ENCODE measurements at places on chromosomes 7 and 10.

- peak; percentile 70 for DNase-seq
Measured at GRCh38 chr10:69352569-69353264, 64.0 kb downstream of the TACR2 start.

DNA sequence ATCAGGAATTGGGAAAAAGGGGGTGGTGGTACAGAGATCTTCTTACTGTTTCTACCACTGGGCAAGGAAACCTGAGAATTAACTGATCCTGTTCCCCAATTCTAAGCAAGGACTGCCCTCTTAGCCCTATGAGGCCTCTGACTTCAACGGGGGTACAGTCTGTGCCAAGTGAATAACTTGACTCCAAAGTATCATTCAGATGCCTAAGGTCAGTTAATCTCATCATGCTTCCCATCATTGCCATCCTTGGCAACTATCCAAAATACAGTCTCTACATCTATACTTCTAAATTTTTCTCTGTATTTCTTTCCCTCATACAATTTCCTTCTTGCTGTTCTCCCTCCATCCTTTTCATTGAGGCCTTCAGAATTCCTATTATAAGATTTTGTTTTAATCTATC, 10.5 kb downstream of the PPP3CB start:
- DNase-seq, result no peak

- DNase-seq, result no peak
Measured at GRCh38 chr7:117963264-117964197, 90.3 kb upstream of the CTTNBP2 start.

GRCh38 chr10:62056698-62057097, 155.2 kb downstream of the ARID5B start:
- DNase-seq, result peak; percentile 50

GRCh38 chr7:137818036-137818435, 28.7 kb downstream of the DGKI start:
- peak; percentile 14 for DNase-seq

DNA sequence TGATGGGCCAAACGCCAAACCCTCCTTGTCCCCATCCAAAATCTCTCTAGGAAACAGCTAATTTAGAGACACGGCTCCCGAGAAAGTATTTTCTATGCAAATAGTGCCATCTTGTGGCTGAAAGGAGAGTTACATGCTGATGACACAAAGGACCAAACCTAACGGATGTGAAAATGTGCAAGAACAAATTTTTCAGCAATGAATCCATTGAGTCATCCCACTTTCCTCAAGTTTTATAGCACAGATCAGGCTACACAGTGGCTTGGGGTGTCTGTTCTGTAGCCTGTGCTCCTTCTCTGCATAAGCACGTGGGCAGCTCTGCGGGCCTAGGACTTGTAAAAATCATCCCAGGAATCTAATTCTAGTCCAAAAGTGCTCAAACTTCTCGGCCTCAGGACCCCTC, 154.8 kb upstream of the PRR15 start:
- DNase-seq, result peak; percentile 46

DNA sequence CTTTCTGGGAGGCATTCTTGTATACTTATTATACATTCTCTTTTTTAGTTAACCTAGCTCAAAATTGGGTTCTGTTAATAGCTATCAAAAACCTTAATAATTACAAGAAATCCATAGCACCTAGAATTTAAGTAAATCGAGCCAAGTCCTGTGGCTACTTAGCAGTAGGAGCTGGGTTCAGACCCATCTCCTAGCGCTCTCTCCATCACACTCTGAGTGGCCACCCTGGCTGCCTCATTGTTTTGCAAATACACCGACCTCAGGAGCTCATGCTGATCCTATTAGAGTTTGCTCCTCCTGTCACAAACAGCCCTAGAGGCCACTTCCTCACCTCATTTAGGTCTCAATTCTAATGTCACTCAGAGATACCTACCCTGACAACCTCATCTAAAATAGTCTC, 46.2 kb upstream of the OSBPL3 start:
- DNase-seq, result no peak

DNA sequence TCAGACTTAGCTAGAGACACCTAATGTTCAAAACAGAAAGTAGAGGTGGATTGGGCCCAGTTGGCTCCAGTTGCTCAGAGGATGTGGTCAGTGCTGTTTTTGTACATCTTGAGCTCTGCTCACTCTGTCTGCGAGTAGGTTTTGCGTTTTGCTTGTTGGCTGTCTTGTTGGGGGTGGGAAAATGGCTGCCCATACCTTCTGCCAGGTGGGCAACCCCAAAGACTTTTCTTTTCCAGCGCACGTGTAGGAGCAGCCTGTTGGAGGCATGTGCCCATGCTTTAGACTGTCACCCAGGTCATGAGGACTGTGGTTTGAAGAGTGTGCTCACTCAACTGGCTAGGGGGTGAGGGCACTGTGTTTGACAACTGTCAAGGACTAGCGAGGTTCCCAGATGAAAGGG, 73.9 kb downstream of the KAT6B start:
- DNase-seq, result no peak

GRCh38 chr10:99467236-99467999, 37.0 kb upstream of the GOT1 start:
- DNase-seq, result no peak

DNA sequence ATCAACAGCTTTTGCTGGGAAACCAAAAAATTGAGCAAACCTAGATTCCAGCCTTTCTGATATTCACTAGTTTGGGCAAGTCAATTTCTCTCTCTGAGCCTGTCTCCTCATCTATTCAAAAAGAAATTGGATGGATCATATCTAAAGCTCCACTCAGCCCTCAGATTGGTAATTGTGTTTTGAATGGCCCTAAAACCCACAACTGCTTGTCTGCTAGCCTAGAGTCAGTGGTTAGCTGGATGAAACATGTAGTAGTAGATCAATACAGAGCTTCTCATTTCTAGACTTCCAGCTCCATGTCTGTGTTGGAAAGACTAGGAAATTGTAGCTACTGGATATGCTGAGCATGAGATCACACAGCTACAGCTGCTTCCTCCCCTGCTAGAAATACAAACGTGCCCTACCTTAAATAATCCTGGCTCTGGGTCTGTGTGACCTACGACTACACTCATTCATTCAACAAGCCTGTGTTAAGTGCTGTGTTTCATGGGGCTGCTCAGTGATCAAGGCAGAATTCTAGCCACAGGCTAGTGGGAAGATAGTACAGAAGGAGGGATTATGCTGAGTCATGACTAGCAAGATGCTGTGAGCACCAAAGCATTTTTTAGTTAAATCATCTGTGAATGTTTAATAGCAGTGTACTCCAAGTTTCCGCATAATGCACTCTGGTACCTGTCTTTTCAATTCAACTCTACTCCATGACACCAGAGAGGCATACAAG, 15.7 kb downstream of the DNTT start:
- no peak for DNase-seq

DNA sequence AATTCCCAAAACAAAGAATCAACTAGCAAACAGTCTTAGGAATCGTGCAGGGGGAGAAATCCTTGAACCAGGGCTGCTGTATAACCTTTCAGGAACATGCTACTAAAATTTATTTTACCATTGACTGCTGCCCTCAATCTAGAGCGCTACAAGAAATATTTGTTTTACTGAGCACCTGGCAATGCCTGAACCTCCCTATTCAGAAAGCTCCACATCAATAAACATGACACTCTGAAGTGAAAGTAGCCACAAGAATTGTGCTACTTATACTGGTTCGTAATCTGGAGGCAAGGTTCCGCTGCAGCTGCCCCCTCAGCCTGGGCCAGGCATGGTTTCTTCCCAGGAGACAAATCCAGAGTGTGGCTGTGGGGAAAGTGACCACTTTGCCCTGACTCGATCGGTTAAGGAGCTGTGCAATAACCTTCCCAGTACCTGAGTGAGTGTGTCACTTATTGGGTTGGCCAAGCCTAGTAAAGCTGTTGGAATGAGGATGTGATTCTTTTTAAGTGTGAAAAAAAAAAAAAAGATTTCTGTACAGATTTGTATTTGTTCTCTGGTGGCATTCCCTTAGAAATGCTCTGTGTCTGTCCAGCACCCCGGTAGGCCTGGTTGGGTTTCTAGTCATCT, 7.7 kb downstream of the VWA2 start:
- no peak for DNase-seq

DNA sequence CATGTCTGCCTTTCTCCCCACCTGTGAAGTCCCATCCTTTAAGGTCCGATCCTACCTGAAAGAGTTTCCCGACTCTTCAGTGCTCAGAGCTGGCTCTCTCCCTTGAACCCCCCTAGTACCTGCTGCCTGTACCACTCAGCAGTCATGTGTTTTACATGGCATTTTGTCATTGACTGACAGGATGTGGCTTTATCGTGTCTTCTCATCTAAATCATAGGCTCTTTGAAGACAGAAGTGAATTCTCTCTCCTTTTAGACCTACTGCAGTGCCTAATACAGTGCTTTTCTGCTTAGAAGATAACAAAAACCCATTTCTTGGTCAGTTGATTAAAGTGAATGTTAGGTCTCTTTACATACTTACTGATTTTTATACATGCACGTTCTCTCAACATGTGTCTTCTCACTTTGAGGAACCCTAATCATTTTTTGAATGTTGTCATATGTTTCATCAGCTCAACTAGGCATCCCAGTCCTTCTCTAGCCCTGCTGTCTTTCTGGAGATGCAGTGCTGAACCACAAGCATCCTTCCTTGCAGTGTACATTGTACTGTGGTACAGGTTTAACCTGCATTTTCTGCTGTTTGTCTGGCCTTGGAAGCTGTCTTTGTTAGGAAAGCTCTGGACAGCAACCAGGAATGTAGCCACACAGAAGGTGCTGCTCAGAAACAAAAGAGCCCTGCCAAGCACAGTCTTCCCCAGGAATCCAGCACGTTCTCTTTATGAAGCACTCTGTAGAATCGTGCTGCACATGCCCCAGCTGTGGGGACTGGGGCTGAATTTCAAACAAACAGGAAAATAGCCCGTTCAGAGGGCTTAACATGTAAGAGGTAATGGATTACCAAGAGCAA, 28.1 kb upstream of the LRRC4 start:
- DNase-seq, result no peak

- DNase-seq, result peak; percentile 88
Measured at GRCh38 chr7:28163949-28164348, 16.6 kb downstream of the JAZF1 start.

- no peak for DNase-seq
Measured at GRCh38 chr7:158950914-158951635, 94.7 kb downstream of the DYNC2I1 start.

GRCh38 chr10:118508863-118509262, 86.6 kb downstream of the PRLHR start:
- no peak for DNase-seq

DNA sequence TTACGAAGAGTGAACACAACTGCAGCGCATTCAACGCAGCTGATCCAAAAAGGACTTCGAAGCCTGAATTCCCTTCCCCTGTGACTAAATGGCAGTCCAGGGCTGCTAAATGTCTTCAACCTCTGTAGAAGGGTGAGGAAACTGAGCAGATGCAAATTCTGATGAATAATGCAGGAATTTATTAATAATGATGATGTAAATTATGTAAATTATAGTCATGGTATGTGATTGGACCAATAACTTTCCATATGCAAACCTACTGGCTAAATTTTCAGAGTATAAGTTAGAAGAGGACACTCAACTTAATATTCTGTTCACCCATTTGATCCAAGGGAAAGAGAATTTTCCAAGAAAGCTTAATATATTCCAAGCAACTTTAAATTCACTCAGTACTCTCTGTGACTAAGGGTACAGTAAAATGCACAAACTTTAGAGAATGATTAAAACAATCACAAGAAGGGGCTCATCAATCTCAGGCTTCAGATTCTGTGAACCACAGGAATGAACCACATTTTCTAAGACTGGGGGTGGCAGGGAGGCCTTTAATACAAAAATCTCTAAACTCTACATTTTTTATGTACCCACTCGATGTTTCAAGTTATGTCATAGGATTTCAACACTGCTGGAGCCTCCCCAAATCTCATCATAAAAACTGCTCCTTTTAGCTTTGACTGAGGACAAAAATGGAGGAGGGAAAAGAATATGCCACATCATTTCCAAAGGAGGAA, 3.5 kb downstream of the FGFR2 start:
- no peak for DNase-seq

DNA sequence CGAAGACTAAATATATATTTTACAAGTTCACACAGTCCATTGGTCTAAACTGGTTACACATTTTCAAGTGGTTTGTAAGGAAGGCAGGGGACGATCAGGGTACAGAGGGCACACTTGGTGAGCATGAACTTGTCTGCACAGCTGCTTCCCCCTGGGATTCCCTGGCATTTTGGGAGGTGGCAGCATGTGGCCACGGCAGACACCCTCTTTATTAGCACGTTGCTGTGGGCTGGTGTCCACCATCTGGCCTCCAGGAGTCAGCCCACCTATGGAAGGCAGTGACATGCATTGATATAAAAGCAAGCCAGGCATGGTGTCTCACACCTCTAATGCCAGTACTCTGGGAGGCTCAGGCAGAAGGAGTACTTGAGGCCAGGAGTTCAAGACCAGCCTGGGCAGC, 350.2 kb downstream of the TYW1 start:
- DNase-seq, result no peak

DNA sequence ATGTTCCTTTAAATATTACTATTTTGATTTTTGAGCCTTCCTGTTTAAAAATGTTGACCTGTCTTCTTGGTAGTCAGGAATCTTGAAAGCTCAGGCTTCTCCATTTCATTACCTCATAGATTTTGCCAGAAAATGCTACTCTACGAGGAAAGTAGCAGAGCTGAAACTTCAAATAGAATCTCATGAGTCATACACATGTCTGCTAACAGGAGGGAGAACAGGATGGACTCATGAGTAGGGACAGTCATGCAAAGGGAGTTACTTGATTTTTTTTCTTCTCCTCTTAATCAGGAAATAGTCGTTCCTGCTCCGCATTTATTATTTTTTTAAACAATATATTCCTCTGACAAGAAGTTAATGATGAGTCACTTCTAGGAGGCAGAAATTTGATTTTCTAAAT, 37.0 kb upstream of the MINDY3 start:
- DNase-seq, result no peak

GRCh38 chr10:99339077-99339476, 9.9 kb downstream of the CNNM1 start:
- no peak for DNase-seq

DNA sequence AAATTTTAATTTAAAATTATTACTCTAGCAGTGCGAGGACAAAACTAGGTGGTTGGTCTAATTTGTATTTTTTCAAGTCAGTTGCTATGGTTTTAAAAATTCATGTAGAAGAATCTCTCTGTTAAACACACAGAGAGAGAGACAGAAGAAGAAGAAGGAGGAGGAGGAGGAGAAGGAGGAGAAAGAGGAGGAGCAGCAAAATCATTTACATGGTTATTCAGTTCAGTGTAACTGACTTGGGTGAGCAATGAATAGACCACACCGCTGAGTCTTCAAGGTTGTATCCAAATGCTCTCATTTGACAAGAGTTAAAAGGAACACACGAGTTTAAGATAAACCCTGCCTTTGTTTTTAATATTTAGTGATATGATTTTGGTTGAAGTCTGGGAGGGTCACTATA, 131.1 kb downstream of the PDE1C start:
- DNase-seq, result no peak

- no peak for DNase-seq
Measured at GRCh38 chr10:12617191-12618175, 268.1 kb downstream of the CAMK1D start.

- no peak for DNase-seq
Measured at GRCh38 chr7:17466216-17466615, 167.8 kb downstream of the AHR start.

- DNase-seq, result no peak
Measured at GRCh38 chr7:13792208-13792607, 197.3 kb downstream of the ETV1 start.

- no peak for DNase-seq
Measured at GRCh38 chr7:2276107-2276506, 34.1 kb downstream of the NUDT1 start.

GRCh38 chr7:55438085-55438756, 73.1 kb downstream of the LANCL2 start:
- no peak for DNase-seq

Measured in fibroblast of gingiva (primary cell).